Hematopoietic multipotent progenitor cell treated with erythropoietin and hydrocortisone succinate and interleukin-3 and kit ligand, for 17 days (in vitro differentiated cells): ENCODE measurements at places on chromosomes 3 and 15.

- no peak for DNase-seq
Observed at GRCh38 chr3:109265295-109265694, 51.0 kb downstream of the DPPA2 start.

DNA sequence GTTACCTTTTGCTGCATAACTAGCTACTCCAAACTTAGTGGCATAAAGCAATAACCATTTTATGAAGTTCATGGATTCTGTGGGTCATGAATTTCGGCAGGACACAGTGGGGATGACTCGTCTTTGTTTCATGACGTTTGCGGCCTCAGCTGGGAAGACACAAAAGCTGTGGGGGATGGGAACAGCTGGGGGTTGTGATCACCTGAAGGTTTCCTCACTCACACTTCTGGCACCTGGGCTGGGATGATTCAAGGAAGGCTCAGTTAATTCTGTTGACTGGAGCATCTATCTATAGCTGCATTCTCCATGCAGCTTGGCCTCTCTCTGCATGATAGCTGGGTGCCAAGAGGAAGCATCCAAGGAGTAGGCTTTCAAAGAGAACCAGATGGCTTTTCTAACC lies 332.8 kb downstream of the ULK4 start:
- no peak for DNase-seq

- no peak for DNase-seq
Observed at GRCh38 chr3:40997711-40998519, 201.4 kb upstream of the CTNNB1 start.

DNA sequence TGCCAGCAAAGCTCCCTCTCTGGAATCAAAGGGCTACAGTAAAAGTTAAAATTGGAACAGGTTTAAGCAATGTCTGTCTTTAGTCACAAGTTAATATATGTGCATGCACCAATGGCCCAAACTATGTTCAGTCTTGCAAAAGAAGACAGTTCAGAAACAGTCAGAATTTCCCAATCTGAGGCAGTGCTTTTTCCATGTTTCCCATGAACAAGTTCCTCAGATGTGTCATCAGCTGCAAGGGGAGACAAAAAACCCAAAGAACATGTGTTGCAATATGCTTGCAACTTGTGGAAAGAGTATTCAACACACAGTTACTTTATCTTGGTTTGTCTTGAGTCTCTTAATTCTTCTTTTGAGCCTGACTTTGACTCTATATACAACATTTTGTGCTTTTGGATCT lies 148.4 kb downstream of the USP13 start:
- DNase-seq: no peak

DNA sequence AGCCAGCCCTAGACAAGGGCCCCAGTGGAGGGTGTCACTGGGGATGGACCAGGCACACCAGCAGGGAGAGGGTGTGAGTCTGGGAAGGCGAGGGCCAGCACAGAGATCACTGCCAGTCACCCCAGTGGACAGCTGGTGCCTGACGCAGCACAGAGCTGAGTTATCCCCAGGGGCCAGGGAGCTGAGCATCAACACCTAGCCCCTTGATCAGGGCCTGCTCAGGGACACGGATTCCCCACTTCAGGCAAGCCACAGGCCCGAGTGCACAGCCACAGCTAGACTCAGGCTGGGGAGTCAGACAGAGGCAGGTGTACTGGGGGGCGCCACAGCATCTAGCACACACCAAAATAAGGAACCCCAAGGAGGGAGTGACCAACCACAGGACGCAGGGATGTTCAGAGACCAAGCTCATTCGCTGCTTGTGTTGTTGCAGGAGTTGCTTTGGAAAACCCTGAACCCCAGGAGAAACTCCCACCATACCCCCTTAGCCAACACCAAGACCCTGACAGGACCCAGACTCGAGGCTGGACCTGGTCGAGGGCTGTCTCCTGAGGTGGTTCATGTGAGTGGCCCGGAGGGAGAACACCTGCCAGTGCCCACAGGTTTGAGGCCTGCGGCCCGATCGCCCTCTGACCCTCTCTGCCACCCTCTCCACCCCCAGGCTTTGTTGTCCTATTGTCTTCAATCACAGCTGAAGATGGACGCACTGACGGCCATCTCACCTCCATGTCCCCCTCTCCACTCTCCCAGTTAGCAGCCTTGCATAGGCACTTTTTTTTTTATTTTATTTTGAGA lies 146.8 kb downstream of the TPRA1 start:
- DNase-seq: no peak

- DNase-seq: no peak
Observed at GRCh38 chr15:49079340-49080039, 33.2 kb upstream of the SECISBP2L start.

GRCh38 chr15:44144992-44145391 lies 50.1 kb downstream of the FRMD5 start:
- DNase-seq: no peak

DNA sequence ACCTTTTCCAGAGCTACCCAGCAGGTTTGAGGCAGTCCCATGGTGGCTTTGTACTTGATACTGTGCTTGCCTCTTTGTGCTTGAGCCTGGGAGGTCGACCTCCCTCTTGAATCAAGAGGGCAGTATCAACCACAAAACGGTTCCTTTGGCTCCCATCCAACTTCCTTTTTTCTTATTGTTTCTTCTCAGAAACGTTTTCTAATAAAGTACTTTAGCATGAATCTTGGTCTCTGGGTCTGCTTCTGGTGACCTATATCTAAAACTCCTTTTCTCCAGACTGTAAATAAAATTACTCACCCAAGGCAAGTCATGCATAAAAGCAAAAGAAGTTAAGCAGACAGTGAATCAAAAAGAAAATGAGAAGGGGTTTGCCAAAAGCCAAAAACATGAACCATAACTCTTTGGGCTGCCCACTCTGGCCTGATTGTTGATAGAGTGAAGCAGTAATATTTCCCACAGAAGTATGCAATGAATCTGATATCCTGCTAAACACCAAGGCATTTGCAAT lies 112.2 kb upstream of the SLC4A7 start:
- DNase-seq: no peak

GRCh38 chr15:50148362-50148963 lies 29.4 kb upstream of the ATP8B4 start:
- DNase-seq: no peak

GRCh38 chr3:82082796-82083195 lies 321.4 kb upstream of the GBE1 start:
- no peak for DNase-seq

GRCh38 chr3:193621127-193621526 lies 28.1 kb downstream of the OPA1 start:
- DNase-seq: no peak

- DNase-seq: no peak
Observed at GRCh38 chr15:97953748-97954147, 6.8 kb upstream of the ARRDC4 start.

DNA sequence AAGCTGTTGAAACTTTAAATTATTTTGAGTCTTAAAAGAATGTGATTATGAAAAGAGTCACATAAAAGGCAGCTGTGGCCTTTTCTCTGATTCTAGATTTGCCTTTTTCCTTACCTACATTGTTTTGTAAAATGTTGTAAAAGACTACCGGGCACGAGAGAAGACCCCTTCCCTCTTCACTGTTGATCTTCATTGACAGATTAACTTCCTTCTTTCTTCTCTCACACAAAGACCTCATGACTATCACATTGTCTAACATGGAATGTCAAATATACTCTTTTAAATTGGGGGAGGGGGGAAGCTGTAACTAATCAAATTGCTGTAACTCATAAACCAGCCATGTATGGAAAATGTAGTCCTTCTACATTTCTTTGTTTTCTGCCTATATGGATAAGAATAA lies 68.3 kb downstream of the OCA2 start:
- DNase-seq: no peak

DNA sequence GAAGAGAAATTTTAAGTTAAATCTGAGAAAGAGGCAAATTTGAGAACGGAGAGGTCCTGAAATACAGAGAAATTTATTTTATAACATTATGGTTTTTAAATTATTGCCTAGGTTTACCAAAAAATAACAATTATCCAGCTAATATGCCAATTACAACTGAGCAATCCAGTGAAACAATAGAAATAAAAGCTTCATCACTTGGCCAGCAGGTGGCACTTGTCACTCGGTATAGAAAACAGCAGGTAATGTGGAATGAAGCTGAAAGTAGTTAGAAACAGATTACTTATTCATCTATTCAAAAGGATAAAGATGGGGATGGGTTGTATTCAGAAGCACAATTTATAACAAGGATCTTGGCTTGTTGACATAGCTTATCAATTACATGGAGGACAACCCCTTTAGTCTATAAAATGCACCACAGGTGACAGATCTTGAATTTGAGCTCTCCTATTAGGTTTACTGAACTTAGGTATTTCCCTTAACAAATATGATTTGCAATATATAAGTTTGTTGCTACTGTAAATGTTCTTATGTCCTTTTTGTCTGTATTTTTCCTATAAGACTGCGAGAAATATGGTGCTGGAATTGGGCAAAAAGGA lies 70.1 kb upstream of the GUCA1C start:
- peak; percentile 36 for DNase-seq

DNA sequence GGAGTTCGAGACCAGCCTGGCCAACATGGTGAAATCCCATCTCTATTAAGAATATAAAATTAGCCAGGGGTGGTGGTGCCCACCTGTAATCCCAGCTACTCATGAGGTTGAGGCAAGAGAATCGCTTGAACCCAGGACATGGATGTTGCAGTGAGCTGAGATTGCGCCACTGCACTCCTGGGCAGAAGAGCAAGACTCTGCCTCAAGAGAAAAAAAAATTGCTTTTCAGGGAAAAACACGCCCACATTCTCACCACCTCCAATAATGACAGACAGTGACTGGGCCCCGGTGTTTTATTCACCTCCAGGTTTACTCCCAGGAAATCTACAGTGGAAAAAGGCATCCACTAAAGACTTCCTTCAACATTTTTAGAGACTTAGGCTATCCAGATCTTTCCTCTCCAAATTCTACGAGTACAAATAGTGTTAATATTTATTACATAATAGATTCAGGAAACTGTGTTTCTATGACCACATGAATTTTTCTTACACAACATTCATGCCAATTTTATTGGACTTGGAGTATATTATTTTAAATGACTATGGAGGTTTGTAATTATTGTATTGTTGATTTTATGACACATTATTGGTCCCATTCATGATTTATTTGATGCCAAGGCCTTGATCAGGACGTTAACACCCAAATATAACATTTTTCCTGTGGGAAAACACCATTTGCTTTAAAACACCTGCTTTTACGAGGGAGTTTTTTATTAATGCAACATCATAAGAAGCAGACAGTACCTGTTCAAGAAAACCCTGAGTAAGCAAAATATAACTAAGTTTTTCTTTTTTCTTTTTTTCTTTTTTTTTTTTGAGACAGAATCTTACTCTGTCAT lies 26.6 kb downstream of the IGF2BP2 start:
- DNase-seq: no peak

- DNase-seq: no peak
Observed at GRCh38 chr15:91884606-91885005, 31.1 kb downstream of the SLCO3A1 start.

- DNase-seq: no peak
Observed at GRCh38 chr3:71316066-71316777, 267.3 kb downstream of the FOXP1 start.

GRCh38 chr3:17054301-17054981 lies 169.7 kb downstream of the PLCL2 start:
- no peak for DNase-seq

DNA sequence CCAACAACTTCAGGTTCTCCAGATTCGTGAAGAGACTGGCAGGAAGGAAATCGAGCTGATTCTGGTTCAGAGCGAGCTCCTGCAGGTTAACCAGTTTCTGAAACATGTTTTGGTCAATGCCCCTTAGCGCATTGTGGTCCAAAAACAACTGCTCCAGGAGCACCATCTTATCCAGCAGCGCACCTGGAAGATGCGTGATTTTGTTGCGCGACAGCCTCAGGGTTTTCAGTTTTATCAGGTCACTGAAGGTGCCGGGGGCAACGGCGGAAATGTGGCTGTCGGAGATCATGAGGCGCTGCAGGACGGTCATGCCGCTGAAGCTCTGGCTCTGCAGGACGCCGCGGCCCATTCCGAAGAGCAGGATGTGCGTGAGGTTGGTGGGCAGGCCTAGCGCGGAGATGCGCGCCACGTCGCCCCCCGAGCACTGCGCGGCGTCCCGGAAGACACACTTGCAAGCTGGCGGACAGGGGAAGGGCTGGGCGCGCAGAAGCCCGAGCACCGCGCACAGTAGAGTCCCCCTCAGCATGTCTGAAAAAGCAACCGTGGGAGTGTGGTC lies 1.2 kb downstream of the GP5 start:
- no peak for DNase-seq

DNA sequence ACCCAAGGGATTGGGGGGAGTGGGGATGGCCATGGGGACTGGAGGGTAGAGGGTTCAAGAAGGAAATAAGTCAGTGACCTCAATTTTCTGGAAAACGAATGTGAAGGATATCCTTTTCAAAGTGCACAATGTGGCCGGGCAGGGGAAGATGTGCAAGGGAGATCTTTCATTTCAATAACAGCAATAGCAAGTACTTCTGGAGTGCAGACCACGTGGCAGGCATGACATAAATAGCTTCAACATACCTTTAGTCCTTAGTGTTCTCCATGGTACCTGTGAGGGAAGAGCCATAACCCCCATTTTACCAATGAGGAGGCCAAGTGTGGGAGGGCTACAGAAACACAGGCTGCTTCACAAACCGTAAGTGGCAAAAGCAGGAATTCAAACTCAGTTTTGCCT lies 138.7 kb downstream of the FOXP1 start:
- no peak for DNase-seq

DNA sequence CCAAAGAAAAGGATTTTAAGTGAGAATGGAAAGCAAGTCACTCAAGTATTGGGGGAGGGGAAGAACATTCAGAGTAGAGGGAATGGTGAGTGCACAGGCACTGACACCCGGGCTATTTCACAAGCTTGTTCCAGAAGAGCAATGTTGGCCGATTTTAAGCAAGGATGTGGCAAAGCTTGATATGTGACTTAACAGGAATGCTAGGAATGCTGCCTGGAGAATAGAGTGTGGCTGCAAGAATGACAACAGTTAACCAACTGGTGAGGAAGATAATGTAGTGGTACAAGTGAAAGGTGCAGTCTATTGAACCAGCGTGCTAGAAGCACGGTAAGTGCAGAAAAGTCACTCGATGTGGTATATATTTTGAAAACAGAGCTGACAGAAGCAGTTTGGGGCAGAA lies 6.2 kb upstream of the CCDC80 start:
- no peak for DNase-seq

- DNase-seq: no peak
Observed at GRCh38 chr3:194300382-194300758, 50.8 kb downstream of the CPN2 start.

DNA sequence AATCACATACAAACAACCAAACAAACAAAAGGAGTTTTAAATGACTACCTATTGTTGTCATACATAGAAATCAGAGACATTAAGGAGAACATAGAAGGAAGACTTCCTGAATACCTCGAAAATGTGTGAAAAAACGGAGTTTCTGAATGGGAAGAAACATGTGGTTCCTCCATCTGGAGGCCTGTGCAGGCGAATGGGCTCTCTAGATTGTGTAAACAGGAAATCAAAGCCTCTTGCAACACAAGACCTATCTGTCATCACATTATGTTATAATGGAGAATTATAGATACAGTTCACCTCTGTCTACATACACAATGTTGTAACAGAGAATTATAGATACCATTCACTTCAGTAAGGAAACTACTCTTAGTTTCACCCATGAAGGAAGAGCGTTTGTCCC lies 44.1 kb downstream of the RUBCN start:
- no peak for DNase-seq
